Stimulated activated CD4-positive, alpha-beta T cell treated with anti-CD3 and anti-CD28 coated beads, Interleukin-4, amount 100 ng/mL, for 4 hours (primary cell): ENCODE measurements at places on chromosomes 2 and 18.

- DNase-seq, result no peak
These were observed 149.6 kb upstream of the APCDD1 start for GRCh38 chr18:10304853-10305252.

GRCh38 chr2:71507476-71507875, 54.1 kb downstream of the DYSF start:
- DNase-seq, result no peak

- peak; percentile 19 for DNase-seq
These were observed 36.6 kb downstream of the POMC start for GRCh38 chr2:25131567-25132298.

- DNase-seq, result no peak
These were observed 364.8 kb upstream of the MEIS1 start for GRCh38 chr2:66069937-66070720.

DNA sequence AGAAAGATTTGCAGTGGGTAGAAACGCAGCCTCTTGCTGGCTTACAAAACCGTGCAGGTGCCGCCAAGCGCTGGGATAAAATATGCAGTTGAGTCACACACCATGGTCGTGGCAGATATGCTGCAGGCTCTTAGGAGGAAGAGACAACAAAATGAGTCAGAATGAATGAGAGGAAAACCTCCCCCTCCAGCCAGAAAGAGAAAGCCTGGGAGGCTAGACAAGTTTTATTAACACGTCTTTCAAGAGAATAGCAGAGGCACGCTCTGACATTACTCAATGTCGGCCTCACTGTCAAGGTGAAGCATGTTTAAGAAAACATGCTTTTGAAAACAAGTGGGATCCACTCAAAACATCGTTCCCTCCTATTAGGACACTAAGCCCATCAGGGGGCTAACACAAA, 37.1 kb upstream of the ZCCHC2 start:
- DNase-seq, result no peak

DNA sequence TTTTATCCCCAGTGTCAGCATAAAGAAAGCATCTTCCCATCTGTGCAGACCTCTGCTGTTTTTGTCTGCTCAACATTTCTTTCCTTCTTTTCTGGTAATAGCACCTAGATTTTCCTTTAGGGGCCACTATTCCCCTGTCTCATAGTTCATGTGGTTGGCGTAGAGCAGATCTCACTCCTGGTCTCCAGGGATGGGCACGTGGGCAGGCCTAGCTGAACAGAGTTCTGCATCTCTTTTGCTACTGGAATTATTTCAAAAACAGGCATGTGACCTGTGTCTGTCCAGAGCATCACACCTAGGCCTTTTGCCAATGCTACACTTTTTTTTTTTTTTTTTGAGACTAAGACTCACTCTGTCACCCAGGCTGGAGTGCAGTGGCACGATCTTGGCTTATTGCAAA, 17.7 kb upstream of the ICOS start:
- DNase-seq, result no peak

- no peak for DNase-seq
These were observed 61.0 kb downstream of the ZAP70 start for GRCh38 chr2:97774425-97774824.

DNA sequence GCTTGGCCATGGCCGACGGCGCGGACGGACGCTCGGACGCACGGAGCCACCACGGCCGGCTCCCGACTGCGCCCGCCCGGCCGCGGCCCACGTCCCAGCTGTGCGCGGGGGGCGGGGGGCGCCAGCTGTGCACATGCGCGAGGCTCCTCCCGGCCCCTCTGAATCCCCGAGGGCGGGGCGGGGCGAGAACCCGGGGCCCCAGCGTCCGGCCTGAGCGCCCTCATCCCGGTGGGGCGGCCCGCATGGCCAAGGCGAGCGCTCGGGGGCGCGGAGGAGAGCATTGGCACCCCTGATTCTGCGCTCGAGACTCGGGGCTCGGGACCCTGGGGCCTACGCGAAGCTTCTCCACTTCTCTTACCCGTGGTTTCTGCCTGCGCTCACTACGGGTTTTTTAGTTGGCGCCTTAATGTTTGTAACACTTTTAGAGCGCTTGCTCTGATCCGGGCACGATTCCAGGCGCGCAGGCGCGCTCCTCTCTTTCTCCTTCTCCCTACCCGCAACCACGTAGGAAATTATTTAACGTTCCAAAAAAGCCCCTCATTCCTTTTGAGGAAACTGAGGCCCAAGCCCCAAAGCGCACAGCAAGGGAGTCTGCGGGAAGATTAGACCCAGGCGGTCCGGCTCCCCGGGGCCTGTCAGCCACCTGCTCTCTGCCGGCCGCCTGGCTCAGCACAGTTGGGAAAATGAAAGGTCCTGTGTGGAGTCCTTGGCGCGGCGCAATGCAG, at the start of gene PXDN:
TSS of gene PXDN (minus strand) at position 70 of the 725 bp plus-strand sequence. CDS start at position 10, 60 bp downstream.
- DNase-seq, result no peak

- no peak for DNase-seq
These were observed 25.4 kb downstream of the SH3BP4 start for GRCh38 chr2:234977228-234977679.

GRCh38 chr2:73208258-73208657, 5.8 kb upstream of the SMYD5 start:
- DNase-seq, result no peak

DNA sequence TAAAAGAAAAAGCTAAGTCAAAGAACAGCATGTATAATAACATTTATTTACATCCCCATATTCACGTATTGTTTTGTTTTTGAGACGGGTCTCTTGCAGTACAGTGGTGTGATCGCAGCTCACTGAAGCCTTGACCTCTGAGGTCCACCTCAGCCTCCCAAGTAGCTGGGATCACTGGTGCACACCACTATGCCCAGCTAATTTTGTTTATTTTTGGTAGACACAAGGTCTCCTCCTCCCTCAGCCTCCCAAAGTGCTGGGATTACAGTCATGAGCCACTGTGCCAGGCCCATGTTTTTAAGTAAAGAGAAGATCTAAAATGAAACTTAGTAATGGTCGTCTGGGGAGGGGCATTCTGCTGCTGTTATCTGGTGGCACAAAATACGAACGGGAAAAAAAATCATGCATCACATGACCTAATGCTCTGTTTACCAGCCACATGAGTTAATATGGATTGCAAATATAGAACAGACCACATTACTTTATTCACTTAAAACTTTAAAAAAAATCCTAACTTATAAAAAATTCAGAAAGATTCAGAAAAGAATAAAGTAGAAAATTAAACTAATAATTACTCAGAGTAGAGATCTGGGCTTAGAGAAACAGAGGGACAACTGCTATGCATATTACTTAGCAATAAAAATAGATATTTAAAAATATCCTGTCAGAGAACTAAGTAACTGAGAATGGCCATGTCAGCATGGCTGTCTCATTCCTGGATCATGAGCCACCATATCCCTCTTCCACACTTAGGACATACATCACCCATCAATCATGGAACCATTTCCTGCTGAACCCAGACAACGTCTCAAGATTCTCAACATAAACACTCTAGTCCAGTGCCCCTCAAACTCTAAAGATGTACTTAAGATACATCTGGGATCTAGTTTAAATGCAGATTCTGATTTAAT, 7.3 kb downstream of the MMADHC start:
- no peak for DNase-seq

DNA sequence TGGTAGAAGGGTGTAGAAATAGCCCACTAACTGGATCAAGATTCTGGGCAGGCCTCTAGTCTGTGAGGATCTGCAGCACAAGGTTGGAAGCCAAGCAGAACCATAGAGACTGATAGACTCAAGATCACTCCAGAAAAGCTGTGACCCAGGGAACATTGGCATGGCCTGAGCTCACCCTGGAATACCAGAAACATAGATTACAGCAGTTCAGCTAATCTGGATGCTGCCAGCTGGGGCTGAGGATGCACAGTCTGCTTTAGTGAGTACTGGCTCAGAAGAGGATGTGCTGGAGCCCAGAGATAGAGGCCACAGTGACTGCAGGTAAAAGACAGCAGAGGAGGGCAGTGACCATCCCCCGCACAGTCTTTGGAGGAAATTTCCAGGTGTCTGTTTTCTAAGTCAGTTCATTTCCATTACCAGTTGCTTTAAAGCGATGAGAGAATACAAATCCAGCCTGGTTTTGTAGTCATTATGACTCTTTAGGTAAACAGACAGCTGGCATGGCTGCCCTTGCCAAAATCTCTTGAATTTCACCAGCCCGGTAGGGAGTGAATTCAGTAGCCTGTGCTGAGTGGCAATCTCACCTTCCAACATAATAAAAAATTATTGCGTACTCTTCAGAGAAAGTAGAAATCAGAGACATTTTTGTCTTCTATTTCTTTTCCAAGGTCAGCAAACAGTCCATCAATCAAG, 119.2 kb downstream of the ANTXR1 start:
- no peak for DNase-seq

GRCh38 chr18:62324917-62325805, at the start of gene TNFRSF11A:
Gene TNFRSF11A, plus strand, starts transcription at chr18:62325310. Its CDS starts 43 bp downstream, at chr18:62325353.
- DNase-seq, result peak; percentile 48

- no peak for DNase-seq
These were observed 1624.2 kb downstream of the LRP1B start for GRCh38 chr2:140506606-140507005.
